ENCODE measurements at places on chromosomes 2 and 18. TPM values are rescaled to one million over a fixed set of nuclear protein-coding genes. Genes with fewer than 3 reads are reported as not detected.
A peak's percentile ranks its signal among the peaks of the same experiment; 100 is the strongest.

Gene FIGLA
- total RNA-seq = not detected

- DNase-seq = no peak
These were observed 269.3 kb upstream of the EPC2 start for GRCh38 chr2:148375214-148375613.

GRCh38 chr2:215316336-215316735 is 4.5 kb downstream of the ATIC start:
- no peak for DNase-seq

Gene RGPD4
- 0.05 TPM for total RNA-seq

DNA sequence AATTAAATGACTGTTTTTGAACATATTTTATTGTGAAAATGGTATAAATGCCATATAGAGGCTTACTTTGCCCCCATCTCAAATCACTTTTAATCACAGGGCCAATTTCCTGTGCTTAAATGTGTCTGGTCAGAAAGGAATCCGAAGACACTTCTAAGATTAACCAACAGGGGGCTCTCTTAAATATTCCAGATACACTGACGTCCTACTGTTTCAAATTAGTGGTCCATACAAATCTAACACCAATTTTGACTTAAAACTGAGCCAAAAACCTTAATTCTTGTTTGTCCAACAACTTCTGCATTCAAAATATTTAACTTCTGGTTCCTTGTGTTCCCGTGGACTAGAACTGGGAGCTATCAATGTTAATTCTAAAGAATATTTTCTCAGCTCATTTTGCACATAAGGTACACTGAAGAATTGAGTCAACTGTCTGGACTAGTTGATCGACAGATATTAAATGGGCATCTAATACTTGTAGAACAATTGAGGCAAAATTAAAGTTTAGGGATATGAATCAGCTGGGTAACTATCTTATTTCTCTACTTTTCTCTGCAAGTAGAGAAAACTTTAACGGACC is 557.5 kb downstream of the ARHGAP15 start:
- no peak for DNase-seq

Gene IGFBP5
- total RNA-seq = not detected

GRCh38 chr2:232609607-232610006 is 23.8 kb upstream of the EFHD1 start:
- DNase-seq = no peak

DNA sequence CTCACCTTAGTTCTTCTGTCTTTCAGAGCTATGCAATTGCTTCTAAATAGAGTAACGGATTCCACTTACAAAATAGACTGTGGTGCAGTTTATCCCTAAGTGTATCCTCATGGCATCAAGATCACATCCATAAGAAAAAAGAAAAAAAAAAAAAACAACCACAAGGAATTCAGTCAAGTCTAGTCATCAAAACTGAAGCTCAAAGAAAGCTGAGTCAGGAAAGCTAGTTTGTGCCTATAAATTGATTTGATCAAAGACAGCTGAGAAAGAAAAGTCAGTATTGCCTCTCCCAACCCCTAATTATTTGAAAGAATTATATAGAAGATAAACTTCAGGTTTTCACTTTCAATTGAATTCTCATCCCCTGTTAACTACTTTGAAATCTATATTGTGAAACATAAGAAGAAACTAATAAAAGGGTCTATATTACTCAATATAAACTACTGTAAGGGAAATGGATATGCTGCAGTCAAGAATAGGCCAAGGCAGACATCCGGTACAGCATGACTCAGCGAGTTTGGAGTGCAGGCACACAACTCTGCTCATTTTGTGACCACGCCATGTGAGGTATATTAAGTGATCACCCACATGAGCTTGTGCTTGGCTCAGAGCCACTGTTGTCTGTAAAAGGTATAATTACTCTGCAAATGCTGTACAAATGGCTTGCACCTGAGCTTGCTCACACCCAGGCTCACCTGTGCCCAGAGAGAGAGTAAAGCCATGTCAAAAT is 568.1 kb upstream of the CRIM1 start:
- DNase-seq = no peak

DNA sequence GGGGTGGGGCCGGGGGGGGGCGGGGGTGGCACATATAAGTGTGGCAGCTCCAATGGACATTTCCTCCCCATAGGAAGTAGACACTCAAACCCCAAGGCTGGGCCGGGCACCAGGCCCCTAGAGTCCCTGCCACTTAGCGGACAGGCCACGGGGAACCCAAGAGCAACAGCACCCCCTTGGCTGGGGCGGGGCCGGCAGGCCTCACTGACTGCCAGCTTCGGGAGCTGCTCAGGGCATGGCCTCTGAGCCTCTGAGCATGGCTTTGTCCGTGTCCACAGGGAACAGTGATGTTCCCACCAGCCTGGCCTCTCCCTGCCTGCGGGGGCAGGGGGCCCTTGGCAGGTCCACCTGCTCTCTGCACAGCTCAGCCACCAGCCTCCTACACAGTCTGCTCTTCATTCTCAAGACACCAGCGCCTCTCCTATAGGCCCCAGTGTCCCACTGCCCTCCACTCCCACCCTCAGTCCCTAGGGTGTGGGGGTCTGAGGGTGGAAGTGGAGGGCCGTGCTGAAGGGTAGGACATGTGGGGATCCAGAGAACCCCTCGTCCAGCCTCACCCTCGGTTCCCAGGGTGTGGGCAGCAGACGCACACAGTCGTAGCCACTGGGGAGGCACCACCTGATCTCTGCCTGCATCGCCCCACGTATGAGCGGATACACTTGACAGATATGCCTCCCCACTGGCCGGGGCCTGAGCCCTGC is 106.7 kb downstream of the FAM210A start:
- no peak for DNase-seq

Gene UNC80
- not detected for total RNA-seq

Gene PDE1A
- total RNA-seq = not detected

- DNase-seq = no peak
These were observed 314.5 kb upstream of the CHAC2 start for GRCh38 chr2:53452957-53453748.

Gene TUBA3E
- total RNA-seq = not detected

Gene CERS6
- 8.9 TPM for total RNA-seq

GRCh38 chr2:178589335-178589734 is 109.1 kb downstream of the PLEKHA3 start:
- DNase-seq = no peak

- no peak for DNase-seq
These were observed 162.1 kb downstream of the UBE2E3 start for GRCh38 chr2:181142514-181142913.

DNA sequence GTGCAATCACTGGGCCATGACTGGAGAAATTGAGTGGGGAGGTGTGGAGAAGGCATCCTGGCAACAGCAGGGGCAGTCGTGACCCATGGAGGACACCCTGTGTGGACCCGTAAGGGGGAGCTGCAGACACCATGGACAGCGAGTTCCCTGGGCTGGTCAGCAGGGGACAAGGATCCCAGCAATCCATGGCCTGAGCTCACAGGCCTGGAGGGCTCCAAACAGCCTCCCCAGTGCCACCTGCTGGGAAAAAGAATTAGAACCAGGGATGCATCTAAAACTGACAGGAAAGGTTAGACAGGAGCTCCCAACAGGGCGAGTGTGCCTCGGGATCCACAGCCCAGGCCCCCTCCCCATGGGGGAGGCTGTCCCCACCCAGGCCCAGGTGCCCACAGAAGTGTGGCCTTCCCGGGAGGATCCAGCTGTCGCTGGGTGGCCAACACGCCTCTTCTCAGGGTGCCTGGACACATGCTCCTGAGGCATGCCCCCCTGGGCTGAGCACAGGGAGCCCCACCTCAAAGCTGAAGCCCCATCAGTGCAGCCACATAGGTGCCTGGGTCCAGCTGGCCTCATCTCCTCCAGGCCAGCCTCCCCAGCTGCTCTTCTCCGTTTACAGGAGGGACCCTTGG is 20.5 kb upstream of the KIF1A start:
- no peak for DNase-seq

DNA sequence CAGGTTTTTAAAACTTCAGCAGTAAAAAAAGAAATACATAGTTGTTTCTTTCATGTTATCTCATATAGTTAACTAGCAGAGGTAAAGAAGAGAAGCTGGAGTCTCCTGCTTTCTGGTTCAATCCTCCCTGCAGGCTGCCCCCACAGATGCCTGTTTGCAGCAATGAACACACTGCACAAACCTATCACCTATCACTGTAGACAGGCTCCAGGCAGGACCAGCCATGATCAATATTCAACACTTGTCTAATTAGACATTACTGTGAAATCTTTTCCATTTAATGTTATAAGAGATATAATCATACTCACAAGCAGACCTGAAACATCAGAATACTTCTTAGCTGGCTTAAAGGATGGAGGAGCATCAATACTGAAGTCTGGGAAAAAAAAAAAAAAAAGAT is 19.8 kb downstream of the INO80C start:
- DNase-seq = no peak

Gene AQP12B
- total RNA-seq = not detected

Gene BARD1
- total RNA-seq = 26.3 TPM

Gene ELAC1
- 4.7 TPM for total RNA-seq

Gene TANC1
- 0.63 TPM for total RNA-seq

Gene SCN2A
- not detected for total RNA-seq

DNA sequence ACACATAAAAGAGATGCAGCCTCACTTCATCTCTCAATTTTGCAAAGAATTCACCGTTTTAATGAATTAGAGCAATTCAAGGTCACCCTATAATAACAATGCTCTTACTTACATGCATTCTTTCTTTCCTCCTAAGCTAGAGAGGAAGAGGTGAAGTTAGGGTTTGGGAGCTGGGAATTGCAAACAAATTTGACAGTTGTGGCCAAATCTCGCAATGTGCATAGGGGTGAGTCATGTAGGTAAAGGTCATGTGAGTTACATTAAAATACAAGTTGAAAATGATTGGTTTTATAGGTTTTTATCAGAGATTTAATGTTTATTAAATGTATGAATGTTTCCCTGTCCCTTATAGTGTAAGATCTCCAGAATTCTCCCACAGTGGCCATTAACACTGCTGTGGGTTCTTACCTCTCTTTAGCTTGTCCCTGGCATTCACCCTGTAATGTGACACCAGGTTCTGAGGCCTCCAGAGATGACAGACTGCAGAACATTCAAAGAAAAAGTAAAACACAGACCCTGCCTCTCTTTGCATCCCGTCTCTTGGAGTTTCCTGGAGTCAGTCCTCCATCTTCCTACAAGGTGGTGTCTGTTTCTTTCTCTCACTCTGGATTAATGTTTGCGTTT is 53.7 kb upstream of the LGALSL start:
- DNase-seq = no peak

DNA sequence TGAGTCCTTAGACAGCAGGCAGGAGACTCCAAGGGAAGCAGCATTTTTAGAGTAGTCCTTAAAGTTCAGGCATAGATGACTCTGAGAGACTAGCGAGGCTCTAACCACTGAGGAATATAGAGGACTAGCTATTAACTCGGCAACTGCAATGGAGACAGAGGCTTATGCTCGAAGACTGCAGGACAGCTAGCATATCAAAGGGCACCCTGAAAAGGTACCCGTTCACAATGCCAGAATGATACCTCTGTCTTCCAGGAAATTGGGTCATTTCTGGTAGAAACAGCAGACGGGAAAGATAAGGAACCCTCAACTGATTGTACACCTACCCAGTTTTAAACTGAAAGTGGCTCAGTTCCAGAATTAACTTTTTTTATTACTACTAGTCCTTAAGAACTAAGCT is 1204.0 kb upstream of the ZEB2 start:
- DNase-seq = no peak

Gene KIDINS220
- 23.5 TPM for total RNA-seq

DNA sequence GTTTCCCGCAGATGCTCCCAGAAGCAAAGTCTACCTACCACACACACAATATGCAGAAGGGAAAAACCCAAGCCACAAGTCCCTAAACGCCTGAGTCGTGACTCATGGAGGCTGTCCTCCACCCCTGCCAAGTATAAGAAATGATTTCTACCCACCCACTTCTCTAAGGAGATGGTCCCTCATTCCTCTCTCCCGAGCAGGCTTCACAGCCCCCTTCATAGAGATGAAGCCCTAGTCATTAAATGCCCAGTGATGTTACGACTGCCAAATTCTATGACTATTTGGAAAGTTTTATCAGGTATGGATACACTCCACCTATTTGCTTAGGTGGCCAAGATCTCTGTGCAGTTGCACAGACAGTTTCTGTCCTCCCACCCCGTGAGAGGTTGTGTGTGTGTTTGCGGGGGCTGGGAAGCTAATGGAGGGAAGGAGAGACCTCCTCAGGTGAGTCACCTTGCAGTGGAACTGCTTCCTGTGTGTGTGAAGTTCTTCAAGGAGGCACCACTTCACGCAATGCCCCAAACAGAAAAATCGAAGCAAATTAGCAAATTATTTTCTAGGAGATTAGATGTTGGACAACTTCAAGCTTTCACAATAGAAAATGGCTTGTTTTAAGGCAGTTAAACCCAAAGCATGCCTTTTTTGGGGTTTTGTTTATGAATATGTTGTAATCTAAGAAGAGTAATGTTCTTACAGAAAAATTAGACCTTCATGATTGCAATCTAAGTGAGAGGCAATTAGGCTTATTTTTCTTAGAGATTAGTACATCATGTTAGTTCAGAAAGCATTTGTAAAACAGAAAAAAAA is 175.2 kb downstream of the TGIF1 start:
- DNase-seq = peak; percentile 85

Gene RAX
- total RNA-seq = 0.17 TPM

GRCh38 chr2:11870584-11870983 is 124.2 kb downstream of the LPIN1 start:
- DNase-seq = no peak

GRCh38 chr2:25098670-25099486 is 57.0 kb downstream of the EFR3B start:
- DNase-seq = no peak

- no peak for DNase-seq
These were observed 67.8 kb downstream of the STK39 start for GRCh38 chr2:168179592-168179991.

GRCh38 chr2:61262699-61263098 is 100.7 kb downstream of the C2orf74 start:
- no peak for DNase-seq

DNA sequence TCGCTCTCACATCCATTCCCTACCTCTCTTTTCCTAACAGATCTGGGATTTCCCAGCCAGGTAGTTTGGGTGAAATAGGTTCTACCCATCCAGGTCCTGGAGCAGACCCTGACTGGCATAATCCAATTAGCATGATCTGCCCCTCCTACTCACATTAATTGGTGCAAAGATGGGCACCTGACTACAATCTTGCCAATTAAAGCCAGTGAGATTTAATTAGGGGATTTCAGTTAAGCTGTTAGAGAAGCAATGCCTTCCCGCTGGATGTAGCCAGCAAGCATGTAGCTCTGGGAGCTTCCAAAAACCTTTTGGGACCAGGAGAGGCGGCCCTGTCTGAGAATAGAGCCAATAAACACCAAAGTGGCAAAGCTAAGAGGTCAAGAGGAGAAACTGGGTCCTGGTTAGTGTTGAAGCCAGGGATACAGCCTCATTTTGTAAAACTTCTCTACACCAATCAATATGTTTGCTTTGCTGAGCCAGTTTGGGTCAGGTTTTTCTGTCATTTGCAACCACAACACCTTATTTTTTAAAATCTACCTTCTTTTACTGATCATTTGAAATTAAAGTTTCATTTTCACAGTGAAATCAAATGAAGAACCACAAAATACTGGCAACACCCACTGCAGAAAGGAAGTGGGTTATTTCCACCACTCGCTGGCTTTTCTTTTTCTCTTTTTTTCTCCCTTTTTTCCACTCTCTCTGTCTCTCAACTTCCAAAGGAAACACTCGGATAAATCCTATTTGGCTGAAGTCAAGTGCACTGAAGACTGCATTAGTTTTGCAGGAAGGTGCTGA is 3.2 kb upstream of the TTC39C start:
- DNase-seq = no peak

Data from activated CD4-positive, alpha-beta memory T cell treated with anti-CD3 and anti-CD28 coated beads for 36 hours (primary cell).